Activated CD4-positive, alpha-beta T cell treated with anti-CD3 and anti-CD28 coated beads, Interleukin-2, Interleukin-6, amounts not matched to agents 100 ng/mL and 50 ng/mL, durations not matched to agents 16 hours and 8 hours (primary cell): ENCODE measurements at places on chromosomes 12 and 14.

GRCh38 chr12:26396402-26396801, 201.0 kb downstream of the SSPN start:
- DNase-seq: no peak

DNA sequence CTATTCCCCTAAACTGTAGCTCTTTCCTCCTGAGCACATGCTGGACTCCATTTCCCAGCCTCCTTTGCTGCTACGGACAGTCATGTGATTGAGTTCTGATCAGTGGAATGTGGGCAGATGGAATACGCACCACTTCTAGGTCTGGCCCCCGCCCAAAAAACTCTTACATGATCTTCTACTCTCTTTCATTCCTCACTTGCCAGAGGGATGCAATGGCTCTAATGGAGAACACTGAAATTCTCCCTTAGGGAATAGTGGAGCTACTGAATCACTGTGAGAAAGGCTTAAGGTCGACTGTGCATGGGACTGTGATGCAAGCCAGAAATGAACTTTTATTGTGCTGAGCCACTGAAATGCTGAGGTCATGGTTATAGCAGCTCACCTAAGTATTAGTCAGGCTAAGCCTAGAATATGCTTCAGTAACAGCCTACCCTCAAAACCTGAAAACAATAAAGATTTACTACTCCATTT, 13.0 kb upstream of the TMED2 start:
- DNase-seq: no peak

DNA sequence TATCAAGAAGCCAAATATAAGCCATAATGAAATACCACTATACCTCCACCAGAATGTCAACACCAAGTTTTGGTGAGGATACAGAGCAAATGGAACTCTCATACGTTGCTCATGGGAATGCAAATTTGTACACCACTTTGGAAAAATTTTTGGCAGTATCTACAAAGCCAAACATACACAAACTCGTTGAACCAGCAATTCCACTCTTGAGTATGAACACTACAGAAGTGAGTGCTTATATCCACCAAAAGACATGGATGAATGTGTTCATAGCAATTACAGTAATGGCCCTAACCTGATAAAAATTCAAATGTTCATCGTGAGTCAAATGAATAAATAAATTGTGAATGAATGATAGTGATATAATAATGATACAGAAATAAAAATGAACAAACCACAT, 24.8 kb downstream of the C12orf71 start:
- DNase-seq: no peak

GRCh38 chr12:75877763-75878621, 153.6 kb downstream of the PHLDA1 start:
- no peak for DNase-seq

DNA sequence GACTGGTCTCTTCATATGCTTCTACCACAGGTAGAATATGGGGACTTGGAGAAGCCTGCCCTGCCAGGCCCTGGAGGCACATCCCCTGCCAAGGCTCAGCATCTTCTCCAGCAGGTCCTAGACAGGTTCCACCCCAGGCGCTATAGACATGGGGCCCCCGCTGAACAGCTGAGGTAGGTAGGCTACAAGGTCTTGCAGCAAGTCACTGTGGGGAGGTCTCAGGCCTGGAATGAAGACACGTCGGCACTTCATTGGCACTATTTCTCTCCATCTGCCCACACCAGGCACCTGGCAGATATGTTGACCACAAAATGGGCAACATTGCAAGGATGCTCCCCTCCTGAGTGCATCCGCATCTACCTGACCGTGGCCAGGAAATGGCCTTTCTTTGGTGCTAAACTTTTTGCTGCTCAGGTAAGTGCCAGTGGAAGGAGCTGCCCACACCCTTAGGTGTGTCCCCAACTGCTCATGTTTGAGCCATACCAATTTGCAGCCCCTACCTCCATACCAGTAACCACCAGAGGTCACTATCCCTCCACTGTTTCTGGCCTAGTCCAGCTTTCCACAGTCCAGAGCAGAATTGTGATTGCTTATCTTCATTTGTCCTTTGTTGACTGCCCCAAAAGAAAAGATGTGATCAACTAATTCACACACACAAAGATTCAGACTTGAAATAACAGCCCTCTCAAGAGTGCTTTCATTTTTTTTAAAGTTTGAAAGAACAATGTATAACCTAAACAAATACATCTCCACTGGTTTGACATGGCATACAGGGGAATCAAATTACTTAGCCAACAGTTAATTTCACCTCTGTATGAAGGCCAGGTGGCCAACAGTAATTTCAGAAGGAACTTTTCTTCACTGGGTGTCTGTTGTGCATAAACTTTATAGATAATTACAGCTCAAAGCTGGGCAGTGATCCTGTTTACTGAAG, 16.1 kb downstream of the PIGH start:
- peak; percentile 35 for DNase-seq

GRCh38 chr14:93879362-93879983, 47.7 kb upstream of the FAM181A start:
- DNase-seq: no peak

- peak; percentile 24 for DNase-seq
Observed at GRCh38 chr14:78863143-78863542, 693.0 kb downstream of the NRXN3 start.

GRCh38 chr14:54659365-54659764, 92.4 kb downstream of the SAMD4A start:
- DNase-seq: no peak

DNA sequence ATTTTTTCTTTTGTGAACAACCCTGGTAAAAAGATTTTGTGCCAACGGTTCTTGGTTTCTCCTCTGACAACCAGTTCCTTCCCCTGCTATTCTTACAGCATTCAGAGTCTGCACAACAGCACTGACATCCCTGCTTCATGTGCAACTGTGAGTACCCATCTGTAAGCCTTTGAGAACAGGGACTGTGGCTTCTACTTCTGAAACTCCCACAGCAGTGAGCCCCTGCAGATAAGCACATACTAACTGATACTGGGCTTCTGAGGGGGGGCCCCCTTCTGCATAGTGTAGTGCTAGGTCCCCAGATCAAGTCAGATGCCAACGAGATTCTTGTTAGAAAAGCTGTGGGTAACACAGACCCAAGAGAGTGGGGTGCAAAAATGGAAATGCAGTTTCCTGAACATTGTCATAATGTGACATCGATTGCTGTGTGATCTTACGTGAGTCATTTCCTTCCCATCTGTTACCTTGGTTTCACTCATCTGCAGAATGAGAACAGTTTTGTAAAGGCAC, 11.1 kb upstream of the NINJ2 start:
- peak; percentile 95 for DNase-seq

GRCh38 chr12:88662961-88663360, 82.7 kb upstream of the KITLG start:
- DNase-seq: no peak

- DNase-seq: no peak
Observed at GRCh38 chr14:35398071-35398584, 6.4 kb downstream of the NFKBIA start.

GRCh38 chr12:109389146-109389545, 41.4 kb downstream of the MYO1H start:
- DNase-seq: no peak

DNA sequence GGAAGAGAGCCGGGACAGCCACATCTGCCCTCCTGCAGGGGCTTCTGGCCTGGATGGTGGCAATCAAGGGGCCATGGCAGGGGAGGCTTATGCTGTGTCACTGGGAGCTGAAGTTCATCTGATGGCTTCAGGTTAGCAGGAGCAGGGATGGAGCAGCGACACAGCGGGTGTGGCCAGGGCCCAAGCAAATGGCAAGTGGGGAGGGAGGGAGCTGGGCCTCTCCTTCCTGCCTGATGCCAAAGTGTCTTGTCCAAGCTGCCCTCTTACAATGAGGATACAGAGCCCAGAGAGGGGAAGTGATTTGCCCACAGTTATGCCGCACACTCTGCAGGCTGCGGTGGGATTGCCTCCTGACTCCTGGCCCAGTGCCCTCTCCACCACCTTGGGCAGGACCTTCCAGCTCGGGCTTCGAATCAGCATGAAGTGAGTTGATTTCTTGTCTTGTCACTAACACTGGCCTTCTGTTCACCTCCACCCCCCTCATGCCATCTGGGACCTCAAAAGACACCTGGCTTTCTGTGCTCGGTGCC, 51.3 kb downstream of the IQSEC3 start:
- no peak for DNase-seq

DNA sequence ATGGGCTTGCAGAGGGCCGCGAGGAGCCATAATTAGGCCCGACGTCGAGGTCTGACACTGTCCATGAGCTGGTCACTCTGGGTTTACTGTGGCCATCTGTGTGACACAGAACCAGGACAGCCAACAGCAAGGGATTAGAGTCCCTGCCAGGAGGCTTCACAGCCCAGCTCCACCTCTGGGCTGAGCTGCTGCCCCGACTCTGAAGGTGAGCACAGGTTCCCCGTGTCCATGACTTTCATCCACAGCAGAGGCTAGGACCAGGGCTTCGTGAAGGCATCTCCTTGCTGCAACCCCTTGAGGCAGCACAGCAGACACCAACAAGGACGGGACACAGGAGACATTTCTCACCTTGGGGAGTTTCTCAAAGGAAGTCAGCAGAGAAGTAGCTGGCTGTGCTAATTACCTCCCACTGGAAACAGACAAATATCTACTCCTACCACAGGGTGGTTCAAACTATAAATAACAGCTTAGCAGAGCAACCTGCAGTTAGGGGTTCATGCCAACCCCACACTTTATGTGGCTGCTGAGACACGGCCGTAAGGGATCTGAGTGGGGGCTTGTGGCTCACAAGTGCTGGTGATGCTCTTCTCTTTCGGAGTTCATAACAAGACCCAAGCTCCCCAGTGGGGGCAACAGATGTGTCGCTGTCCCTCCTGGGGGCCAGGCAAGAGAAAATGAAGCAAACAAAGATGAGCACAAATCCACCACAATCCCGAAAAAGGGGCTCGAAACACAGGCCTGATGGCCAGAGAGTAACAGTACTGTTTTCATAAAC, 29.2 kb downstream of the ZFYVE21 start:
- no peak for DNase-seq

DNA sequence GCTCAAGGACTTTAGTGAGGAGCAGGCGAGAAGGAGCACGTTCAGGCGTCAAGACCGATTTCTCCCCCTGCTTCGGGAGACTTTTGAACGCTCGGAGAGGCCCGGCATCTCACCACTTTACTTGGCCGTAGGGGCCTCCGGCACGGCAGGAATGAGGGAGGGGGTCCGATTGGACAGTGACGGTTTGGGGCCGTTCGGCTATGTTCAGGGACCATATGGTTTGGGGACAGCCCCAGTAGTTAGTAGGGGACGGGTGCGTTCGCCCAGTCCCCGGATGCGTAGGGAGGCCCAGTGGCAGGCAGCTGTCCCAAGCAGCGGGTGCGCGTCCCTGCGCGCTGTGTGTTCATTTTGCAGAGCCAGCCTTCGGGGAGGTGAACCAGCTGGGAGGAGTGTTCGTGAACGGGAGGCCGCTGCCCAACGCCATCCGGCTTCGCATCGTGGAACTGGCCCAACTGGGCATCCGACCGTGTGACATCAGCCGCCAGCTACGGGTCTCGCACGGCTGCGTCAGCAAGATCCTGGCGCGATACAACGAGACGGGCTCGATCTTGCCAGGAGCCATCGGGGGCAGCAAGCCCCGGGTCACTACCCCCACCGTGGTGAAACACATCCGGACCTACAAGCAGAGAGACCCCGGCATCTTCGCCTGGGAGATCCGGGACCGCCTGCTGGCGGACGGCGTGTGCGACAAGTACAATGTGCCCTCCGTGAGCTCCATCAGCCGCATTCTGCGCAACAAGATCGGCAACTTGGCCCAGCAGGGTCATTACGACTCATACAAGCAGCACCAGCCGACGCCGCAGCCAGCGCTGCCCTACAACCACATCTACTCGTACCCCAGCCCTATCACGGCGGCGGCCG, 1.1 kb downstream of the PAX9 start:
- DNase-seq: no peak

DNA sequence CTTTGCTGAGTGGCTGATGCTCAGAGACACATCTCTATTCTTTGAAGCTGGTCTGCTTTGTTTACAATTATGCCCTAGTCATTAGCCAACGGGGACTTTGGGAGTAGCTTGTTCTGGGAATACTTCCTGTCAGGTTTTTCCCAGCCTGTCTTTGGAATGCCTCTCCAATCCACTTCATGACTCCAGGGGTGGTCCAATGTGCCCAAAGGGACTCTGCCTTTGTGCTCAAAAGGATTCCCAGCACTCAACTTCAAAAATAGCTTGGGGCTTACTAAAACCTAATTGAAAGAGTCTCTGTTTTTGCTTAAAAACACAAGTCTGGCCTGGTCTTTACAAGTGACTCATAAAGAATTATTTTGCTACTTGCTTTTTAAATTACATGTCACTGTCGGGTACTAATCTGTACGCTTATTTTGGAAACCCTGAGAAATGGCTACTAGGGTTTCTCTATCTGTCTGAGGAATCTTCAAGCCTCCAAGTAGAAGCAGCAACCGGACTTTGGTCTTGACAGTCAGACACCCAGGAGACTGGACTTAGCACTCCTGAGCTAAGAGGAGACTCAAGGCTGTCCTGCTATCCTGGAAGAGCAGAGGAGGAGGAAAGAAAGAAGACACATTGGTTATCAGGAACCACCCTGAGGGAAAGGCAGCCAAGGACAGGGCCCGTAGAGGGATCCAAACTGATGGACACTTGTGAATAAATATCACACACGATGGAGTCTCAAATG, 20.7 kb downstream of the PHLDA1 start:
- DNase-seq: no peak

DNA sequence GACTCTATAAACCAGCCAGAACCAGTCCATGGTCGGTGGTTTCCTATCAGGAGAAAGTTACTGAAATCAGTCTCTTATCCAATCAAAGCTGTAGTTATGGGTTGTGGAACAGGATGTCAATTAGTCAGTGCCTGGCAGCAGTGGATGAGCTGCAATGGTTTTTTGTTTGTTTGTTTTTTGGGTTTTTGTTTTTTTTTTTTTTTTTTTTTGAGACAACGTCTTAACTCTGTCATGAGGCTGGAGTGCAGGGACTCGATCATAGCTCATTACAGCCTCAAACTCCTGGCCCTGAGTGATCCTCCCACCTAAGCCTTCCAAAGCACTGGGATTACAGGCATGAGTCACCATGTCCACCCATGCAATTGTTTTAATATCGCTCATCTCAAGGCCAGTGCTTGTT, 113.3 kb upstream of the CAND1 start:
- DNase-seq: no peak

DNA sequence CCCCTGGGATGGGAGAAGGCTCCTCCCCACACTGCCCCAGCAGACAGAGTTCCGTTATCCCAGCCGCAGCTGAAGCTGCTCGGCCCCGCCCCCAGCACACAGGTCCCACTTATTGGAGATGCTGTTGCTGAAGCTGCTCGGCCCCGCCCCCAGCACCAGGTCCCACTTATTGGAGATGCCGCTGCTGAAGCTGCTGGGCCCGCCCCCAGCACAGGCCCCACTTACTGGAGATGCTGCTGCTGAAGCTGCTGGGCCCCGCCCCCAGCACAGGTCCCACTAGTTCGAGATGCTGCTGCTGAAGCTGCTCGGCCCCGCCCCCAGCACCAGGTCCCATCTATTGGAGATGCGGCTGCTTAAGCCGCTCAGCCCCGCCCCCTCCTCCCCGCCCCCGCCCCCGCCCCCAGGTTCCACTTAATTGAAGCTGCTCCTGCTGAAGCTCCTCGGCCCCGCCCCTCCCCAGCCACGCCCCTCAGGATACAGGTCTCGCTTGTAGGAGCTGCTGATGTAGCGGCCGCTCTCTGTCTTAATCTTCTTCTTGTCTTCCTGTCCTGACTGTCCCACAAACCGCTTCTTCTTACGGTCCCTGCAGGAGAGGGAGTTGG, 12.0 kb downstream of the CFAP73 start:
- DNase-seq: peak; percentile 43
